ENCODE measurements at places on chromosomes 2 and 18.

DNA sequence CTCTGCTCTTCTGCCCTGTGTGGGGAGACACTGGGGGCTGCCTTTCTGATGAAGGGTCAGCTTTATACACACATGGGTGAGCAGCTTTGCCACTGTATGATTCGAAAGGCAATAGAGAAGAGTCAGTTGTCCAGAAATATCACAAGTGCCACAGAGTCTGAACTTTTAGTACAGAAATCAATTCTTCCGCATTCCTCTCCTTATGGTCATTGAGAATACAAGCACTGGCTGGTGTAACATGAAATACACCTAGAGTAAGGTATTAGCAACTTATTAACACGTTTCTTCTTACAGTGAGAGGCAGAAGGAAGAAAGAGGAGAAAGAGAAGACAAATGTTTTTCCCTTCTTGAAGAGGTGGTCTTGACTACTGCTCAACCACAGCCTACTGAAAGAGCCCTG lies 579.2 kb downstream of the ZEB2 start:
- DNase-seq = no peak

DNA sequence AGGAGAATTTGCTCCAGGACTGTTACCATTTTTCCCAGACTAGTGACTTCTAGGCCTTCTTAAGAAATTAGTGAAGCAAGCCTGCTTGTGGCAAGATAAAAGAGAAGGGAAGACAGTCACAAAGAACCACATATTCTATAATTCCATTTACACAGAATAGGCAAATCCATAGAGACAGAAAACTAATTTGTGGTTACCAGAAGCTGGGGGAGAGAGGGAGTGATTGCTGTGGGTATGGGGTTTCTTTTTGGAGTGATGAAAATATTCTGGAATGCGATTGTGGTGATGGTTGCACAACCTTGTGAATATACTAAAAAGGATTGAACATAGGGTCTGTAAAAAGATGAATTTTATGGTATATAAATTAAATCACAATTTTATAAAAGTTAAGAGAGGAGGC lies 37.5 kb upstream of the SIX2 start:
- peak; percentile 79 for DNase-seq

DNA sequence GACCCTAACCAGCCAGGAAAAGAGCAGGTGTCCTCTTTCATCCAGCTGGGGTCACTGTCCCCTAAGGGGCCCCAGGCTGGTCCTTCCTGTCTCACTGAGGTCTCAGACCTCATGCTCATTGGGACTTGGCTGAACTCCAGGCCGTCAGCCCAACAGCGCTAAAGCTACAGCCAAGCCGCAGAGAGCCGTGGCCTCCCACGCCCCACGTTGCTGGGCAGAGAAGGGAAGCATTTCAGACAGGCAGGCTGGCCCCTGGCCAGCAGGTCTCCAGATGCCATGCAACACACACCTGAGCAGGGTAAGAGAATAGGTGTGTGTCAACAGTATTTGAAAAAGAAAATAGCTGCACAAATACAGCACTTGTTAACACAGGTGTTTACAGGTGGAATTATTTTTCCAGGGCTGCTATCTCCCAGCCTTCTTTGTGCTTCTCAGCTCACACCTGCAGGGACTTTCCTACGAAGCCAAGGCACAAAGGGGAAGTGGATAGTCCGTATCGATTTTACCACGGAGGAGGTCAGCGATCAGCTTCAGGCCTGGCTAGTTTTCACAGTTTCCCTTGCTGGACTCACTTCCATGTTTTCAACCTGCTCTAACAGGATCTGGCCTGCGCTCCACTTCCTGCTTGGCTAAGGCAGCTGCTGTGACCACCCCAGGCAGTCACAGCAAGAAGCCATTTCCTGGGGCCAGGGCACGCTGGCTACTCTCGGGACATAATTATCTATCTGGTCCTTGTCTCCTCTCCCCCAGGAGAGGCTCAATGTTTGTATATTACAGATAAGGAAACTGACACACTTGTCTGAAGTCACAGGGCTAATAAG lies 156.1 kb upstream of the ID2 start:
- DNase-seq = peak; percentile 17

- DNase-seq = no peak
Measured at GRCh38 chr2:79271456-79271855, 111.9 kb upstream of the REG3A start.

- no peak for DNase-seq
Measured at GRCh38 chr2:71807581-71808451, 339.8 kb downstream of the CYP26B1 start.

DNA sequence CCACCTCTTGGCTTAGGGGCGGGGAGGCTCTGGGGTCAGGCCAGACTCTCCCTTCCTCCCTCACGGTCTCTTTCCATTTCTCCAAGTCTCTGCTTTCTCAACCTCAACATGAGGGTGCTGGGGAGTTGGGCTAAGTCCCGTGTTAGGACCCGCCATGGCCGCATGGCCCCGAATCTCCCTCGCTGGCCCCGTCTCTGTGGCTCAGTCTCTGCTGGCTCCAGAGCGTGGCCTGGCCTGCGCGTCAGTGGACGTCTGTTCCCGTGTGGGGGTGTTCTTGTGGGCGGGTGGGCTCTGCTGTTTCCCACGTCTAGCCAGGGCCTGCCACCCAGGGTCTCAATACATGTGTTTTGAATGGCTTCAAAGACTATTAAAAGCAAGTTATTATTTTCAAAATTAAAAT lies 12.4 kb downstream of the ALLC start:
- DNase-seq = no peak

DNA sequence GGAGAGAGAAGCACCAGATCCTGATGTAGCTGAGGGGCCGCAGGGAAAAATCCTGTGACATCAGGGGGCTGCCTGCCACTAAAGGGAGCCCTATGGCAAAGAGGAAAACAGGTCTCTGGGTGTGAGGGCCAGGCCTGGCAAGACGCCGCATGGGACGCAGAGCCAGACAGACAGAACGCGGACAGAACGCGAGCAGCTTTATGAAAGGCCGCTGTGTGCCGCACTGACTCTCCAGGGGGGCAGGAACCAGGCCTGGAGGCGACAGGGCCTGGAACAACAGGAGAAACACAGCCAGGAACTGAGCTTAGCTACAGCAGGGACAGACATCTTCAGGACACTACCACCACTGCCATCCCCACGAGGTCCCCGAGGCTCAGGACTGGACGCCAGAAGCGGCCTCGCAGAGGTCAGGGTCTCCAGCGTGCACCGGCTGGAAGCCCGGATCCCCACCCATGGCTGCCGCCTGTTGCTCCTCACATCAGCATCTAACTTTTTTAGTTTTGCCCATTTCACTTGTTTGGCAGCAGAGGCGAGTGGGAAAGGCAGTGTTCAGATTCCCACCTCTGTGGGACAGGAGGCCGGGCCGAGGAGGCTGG lies 131.6 kb downstream of the VAPA start:
- DNase-seq = no peak

DNA sequence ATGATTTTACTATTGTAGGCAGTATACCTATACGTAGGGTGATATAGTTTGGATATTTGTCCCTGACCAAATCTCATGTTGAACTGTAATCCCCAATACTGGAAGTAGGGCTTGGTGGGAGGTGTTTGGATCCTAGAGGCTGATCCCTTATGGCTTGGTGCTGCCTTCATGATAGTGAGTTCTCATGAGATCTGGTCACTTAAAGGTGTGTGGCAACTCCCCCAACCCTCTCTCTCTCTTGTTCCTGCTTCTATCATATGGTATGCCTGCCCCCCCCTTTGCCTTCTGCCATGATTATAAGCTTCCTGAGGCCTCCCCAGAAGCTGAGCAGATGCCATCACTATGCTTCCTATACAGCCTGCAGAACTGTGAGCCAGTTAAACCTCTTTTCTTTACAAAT lies 1.7 kb upstream of the SERPINB10 start:
- no peak for DNase-seq

DNA sequence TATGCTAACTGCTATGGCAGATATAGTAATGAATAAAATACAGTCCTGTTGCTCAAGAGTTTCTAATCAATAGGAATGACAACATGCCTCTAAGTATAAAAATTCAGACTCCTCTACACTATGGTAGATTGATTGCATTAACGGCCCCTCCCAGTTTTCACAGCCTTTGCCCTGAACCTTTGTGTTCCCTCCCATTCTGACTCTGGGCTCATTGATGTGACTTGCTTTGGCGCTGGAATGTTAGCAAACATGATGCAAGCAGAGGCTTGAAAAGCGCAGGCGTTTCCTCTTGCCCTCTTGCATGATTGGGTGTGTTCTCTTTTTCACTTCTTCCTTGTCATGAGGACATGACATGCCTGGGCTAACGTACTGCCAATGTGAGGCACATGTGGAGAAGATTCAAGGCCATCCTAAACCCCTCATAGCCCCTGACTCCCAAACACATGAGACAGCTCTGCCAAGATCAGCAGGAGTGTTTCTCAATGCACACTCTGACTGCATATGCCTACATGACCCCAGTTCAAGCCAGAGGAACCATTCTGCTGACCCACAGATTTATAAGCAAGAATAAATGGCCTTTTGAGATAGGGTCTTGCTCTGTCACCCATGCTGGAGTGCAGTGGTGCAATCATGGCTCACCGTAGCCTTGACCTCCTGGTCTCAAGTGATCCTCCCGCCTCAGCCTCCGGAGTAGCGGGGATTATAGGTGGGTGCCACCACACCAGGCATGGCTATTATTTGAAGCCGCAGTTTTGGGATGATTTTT lies 49.7 kb upstream of the CD28 start:
- peak; percentile 43 for DNase-seq

DNA sequence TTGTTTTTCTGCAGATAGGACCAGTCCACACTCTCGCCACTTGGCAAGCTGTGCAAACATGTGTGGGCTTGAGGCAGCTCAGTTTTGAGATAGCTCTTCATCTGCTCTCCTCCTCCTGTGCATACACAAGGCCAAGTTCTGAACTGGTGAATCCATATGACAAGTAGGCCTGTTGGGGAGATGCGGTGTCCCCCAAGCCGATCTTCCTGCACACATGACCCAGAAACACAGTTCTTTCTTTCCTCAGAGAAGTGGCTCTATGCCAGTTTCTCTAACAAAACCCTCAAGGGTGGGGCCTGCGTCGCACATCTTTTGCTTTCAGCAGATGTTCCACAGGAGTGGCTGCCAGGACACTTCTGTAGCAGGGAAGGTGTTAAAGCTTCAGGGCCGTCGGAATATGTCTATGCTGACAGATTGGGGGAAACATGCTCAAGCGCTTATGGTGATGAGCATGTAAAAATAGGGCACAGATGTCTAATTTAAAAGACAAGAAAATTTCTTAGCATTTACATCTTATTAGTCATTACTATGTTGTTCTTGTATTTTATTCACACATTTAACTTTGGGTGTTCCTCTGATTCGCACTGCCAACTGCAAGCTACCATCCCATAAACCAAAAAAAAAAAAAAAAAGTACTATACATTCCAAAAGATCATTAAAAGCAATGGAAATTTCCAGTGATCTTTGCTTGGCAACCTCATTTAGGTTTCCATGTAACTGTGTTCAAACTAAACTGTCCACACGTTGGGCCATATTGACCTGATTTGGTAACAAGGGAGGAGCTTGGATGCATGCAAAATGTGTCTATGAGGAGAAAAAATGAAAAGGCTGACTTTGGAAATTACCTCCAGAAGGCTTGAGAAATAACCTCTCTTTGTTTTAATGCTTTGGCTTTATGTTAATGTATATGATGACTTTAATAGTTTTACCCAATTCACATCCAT lies 1055.5 kb upstream of the KLHL29 start:
- DNase-seq = no peak

- DNase-seq = peak; percentile 13
Measured at GRCh38 chr2:182132605-182133004, 147.0 kb downstream of the PPP1R1C start.

- DNase-seq = peak; percentile 59
Measured at GRCh38 chr2:55001716-55002115, 48.5 kb downstream of the RTN4 start.

GRCh38 chr2:164757934-164758695 lies 83.5 kb downstream of the COBLL1 start:
- peak; percentile 40 for DNase-seq

- no peak for DNase-seq
Measured at GRCh38 chr2:84894131-84894586, 11.3 kb upstream of the TMSB10 start.

- DNase-seq = no peak
Measured at GRCh38 chr18:56647071-56647470, 4.1 kb upstream of the WDR7 start.

DNA sequence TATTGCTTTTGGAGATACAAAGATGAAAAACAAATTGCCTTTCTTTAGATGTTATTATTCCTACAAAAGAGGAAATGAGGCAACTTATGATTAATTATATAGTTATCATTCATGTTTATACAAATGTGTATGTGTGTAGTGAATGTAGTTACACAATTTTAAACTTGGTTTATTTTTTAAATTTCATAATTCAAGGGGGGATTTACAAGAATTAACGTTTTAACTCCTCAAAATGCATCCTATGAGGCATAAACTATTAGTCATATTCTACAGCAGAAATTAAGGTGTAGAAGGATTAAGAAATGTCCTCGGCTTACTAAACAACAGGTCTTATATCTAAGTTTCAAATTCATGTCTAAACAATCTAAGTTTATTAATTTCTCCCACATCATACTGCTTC lies 1545.8 kb downstream of the LRP1B start:
- DNase-seq = no peak

DNA sequence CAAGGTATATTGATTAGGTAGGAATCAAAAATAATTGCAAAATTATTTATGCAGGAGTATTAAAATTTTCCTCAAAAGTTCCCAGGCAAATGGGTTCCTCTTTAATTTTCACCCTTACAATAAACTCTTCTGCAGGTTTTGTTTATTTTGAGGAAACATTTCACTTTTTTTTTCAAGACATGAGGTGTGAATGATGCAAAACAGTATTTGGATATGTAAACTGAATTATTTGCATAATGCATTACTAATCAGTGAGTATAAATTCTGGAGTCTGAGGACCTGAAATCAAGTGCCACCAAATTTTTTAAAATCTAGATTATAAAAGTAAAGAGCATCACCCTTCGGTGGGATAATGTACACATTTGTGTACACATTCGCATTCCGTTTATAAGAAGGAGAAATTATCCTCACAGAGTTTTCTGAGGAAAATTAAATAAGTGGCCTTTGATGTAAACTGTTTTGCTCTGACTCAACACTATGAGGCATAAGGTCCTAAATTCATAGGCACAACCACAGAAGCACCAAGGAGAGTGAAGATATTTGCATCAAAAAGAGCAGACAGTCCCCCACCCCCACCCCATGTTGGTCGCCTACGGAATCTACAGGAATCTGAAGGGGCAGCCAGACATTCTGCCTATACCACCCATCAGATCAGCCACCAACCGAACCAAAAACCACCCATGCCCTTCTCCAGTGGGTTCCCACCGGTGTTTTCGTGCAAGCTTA lies 33.1 kb downstream of the BCL11A start:
- DNase-seq = peak; percentile 64

DNA sequence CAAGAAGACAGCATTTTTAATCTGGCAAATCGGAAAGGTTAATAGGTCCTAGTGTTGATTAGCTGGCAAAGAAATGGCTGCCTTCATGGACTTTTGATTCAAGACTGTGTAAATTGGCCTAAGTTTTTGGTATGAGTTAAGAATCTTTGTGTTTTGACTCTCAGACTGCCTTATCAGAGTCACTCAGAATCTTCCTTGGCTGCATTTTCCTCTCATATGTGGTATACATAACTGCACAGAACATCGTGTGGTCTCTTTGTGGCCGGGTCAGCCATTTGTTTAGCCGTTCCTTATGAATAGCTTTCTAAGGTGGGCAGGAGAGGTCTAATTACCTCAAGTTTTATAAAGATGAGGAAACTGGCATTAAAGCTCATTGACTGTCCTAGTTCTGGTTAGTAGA lies 30.1 kb downstream of the CAB39 start:
- no peak for DNase-seq

- peak; percentile 57 for DNase-seq
Measured at GRCh38 chr2:11899264-11899818, 152.9 kb downstream of the LPIN1 start.

GRCh38 chr2:60735496-60736250 lies 20.4 kb upstream of the PAPOLG start:
- peak; percentile 9 for DNase-seq

All from fibroblast of upper back skin (primary cell).